ENCODE measurements at places on chromosomes 13 and 19. TPM values are rescaled to one million over a fixed set of nuclear protein-coding genes. Genes with fewer than 3 reads are reported as not detected.

Gene CLEC4G
- total RNA-seq, result not detected

Gene WASF3
- 177 TPM for total RNA-seq

Gene MEX3D
- total RNA-seq, result 124 TPM

Gene SBK2
- 2.3 TPM for total RNA-seq

Gene RFPL4AL1
- not detected for total RNA-seq

Gene VSTM1
- not detected for total RNA-seq

Gene RFPL4A
- not detected for total RNA-seq

Gene C5AR1
- total RNA-seq, result 2.9 TPM

Gene ZNF541
- total RNA-seq, result not detected

DNA sequence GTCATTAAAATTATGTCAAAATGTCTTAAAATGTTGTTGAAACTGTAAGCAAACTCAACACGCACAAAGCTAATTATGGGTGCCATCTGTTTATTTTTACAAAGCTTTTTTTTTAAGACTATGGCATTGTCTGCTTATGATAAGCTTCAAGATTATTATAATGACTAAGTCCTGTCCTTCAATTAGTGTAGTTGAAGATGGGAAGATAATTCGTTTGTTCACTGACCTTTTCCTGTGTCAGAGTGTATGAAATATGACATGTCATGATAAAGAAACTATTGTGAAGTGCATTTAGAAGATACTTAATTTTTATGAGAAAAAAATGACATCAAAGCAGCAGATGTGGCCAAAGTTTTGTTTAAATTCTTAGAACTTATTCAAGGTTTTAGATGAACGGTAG is 211.3 kb downstream of the PCCA start:
- DNase-seq, result no peak

GRCh38 chr19:36331353-36332228 is 47.4 kb downstream of the ZFP14 start:
- DNase-seq, result peak; percentile 90

- no peak for DNase-seq
Observed at GRCh38 chr19:8681345-8682029, 17.1 kb downstream of the ACTL9 start.

GRCh38 chr13:110841846-110842245 is 73.0 kb downstream of the ANKRD10 start:
- DNase-seq, result no peak

DNA sequence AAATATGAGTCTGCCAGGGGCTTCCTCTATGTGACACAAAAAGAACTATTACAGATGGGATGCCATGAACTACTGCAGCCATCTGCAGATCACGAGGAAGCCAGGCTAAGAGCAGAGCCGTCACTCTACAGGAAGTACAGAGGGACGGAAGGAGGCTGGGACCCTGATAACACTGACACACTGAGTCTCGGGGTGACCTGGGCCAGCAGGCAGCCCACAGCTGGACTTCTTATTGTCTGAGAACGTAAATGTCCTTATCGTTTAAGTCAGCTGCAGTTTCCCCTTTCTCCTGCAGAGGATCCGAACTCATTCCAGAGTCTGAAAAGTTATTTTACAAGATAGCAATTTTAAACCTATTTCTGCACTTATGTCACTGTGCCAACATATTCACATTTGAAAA is 20.7 kb downstream of the PARP4 start:
- no peak for DNase-seq

DNA sequence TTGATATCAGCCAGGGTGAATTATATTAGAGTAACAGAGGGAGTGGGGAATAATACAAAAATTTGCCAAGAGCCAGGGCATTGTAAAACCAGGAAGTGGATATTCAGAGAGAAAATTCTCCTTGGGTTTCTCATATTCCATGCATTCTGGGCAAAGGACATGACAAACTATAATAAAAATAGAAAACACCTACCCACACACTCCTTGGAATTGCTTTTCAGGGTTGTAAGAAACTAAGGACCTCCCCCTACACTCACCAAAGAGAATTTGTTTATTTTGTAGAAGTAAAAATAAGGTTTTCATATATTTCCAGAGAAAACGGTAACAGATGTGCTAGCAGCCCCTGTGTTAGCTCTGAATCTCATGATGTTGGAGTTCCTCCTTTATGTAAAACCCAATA is 649.6 kb downstream of the SLITRK1 start:
- DNase-seq, result no peak

DNA sequence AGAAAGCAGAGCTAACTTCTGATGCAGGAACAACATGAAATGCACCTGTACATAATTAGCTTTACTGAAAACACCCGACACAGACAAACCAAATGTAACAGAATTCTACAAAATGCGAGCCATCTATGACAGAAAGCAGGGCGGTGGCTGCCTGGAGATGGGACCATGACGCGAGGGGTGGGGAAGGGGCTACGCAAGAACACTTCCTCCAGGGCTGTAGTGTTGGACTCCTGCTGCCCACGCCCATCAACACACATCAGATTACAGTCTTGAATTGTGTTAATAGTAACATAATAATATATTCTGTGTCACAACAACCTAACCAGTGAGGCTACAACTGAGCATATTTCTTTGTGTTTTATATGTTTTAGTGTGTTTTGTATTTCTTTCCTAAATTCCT is 103.2 kb downstream of the SPACA7 start:
- DNase-seq, result no peak

DNA sequence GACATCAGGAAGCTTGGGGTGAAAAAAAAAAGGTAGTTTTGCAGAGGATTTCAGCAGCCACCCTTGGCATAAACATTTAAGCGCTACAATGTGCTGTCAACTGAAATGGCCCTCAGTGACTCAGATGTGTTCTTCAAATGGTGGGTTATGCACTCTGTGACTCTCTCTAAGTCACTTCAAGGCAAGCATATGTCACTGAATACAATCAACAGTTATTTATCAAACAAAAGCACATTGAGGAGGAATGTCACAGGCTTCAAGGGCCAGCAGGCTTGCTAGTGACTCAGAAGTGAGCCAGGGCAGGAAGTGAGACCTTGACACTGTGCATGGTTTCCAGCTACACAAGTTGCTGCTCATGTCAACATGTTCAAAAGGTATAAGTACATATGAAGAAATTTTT is 523.7 kb upstream of the HTR2A start:
- no peak for DNase-seq

DNA sequence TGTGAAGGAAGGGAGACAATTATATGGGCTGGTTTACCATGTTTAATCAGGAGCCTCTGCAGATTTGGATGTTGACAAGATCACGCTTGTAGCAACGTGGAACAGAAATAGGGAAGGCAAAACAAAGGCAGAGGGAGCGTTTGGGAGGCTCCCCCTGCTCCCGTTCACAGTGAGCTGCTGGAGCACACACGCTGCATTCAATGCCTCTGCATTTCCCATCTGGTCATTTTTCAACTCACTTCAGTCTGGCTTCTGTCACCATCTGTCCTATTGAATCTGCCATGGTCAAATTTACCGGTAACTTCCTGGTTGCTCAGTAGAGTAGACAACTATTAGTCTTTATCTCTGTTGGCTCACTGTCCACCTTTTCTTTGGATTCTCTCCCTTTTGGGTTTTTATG is 91.0 kb downstream of the NHLRC3 start:
- no peak for DNase-seq

GRCh38 chr13:31891472-31891871 is 140.1 kb upstream of the FRY start:
- DNase-seq, result no peak

GRCh38 chr13:109297628-109298027 is 488.8 kb downstream of the IRS2 start:
- no peak for DNase-seq

- DNase-seq, result no peak
Observed at GRCh38 chr13:39559847-39560246, 43.1 kb downstream of the LHFPL6 start.

- DNase-seq, result no peak
Observed at GRCh38 chr19:51027873-51028272, 1.5 kb upstream of the KLK11 start.

- DNase-seq, result no peak
Observed at GRCh38 chr13:35643625-35644024, 167.1 kb upstream of the MAB21L1 start.

DNA sequence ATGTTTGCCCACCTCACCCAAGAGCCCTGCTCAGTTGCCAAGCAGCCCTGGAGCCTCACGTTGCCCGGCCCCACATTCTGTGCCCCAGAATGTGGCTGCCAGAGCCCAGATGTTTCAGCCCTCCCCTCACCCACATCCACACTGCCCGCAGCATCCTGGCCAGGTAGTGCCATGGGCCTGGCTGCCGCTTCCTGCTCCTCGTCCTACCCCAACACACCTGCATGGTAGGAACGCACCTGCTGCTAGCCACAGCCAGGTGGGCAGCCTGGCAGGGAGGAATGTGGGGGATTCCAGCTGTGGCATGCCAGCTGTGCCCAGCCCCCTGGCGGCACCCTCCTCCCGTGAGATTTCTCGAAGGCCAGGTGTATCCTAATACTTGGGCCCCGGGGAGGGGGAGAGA is 7.5 kb upstream of the NFIX start:
- no peak for DNase-seq

DNA sequence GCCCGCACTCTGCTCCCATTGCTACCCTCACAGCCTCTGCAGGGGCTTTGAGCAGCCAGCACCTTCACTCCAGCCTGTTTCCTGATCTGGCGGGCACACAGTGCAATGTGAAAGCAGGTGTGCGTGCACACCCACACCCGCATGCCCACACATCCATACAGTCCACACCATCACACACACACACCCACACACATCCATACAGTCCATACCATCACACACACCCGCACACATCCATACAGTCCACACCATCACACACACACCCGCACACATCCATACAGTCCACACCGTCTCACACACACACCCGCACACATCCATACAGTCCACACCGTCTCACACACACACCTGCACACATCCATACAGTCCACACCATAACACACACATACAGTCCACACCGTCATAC is 28.0 kb downstream of the PIAS4 start:
- no peak for DNase-seq

DNA sequence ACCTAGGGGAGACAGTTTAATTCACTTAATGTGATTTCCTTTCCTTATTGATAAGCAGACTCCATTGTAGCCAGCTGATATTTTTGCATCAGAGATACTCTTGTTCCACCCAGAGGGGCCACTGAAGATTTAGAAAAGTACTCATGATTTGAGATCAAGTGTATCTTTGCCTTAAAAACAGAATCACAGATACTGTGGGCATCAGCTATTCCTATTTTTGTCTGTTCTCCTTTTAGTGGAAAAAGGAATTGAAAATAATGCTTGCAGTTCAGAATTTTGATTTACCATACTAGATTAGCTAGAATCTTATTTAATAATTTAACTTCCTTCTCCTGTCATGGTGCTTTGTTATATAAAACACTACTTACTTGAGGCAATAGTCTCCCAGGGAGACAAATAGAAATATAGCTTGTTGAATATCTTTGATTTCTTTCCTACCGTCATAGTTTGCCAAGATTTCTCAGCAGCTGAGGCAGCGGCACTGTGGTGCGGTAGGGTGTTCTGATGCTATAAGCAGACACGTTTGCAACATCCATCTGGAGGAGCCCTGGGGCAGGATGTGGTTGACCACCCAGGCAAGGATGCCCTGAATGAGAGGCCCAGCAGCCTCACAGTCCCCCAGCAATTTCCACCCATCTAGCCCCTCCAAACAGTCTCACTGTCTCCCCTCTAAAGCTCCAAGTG is 47.0 kb upstream of the RAP2A start:
- DNase-seq, result no peak

DNA sequence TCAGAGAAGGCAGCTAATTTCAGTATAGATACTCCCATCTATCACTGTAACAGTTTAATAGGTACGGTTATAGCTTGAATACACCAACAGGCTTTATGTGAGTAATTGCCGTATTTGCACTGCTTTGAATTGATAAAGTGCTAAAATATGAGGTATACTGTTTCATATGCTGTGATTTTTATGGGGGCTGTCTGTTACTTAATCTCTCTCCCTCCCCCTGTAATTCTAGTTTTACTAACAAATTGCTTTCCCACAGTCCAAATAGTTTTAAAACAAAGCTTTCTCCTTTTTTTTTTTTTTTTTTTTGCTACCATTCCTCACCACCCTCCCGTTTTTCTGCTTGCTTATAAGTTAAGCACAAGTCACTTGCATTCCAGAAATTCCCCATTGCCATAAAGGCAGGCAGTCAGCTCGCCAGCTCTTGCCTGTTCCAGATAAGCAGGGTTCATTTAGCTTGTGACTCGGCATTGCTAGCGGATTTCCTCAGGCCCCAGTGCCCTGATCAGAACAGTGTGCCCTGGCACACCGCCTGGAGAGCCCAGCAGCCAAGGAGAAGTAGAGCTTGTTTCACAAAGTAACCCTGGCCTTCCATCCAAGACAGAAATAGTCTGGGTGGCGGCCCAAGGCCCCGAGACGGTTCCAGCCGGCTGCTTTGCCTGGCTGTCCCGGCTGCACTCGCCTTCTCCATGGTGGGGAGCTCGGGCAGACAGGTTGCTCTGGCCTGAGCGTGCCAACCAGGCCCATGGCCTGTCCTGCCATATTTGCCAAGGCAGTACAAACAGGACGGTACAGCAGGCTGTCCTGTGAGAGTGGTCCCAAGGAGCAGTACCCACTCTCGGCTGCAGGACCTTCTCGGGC is 43.5 kb upstream of the NPAS1 start:
- DNase-seq, result peak; percentile 25

DNA sequence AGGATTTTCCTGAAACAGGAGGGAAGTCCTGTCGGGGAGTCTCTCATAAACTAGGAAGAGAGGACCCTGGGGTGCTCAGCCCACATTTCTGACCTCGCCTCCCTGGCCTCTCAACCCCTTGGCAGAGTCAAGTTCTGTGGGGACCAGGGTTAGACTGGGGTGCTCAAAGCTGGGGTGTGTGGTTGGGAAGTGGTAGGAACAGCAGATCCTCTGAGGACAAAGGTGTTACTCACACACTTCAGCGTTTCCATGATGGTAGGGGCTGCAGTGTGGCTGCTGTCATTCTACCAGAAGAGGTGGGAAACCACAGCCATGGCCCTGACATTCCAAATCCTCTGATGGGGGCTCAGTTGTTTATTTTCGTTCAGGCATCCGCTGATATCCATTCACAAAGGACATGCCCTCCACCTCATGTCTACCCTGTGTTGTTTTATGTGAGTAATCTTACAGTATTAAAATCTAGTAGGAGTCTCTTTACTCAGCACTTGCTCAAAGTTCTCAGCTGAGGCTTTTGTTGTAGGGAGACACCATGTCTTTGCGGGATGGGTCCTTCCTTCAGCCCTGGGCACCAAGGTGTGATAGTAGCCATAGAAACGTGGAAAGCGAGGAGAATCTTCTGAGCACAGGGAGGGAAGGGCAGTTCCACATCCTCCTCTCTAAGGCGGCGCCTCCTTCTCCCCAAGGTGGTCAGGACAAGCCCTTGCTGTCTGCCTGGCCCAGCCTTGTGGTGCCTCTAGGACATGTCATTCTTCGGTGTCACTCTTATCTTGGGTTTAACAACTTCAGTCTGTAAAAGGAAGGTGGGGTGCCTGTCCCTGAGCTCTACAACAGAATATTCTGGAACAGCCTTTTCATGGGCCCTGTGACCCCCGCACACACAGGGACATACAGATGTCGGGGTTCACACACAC is 1.5 kb downstream of the KIR2DL3 start:
- DNase-seq, result no peak

GRCh38 chr19:5451494-5451893 is 3.7 kb upstream of the ZNRF4 start:
- DNase-seq, result no peak
